ENCODE measurements at places on chromosomes 5 and 9.

- DNase-seq: no peak
These were observed 2.8 kb downstream of the MCCC2 start for GRCh38 chr5:71589903-71590302.

DNA sequence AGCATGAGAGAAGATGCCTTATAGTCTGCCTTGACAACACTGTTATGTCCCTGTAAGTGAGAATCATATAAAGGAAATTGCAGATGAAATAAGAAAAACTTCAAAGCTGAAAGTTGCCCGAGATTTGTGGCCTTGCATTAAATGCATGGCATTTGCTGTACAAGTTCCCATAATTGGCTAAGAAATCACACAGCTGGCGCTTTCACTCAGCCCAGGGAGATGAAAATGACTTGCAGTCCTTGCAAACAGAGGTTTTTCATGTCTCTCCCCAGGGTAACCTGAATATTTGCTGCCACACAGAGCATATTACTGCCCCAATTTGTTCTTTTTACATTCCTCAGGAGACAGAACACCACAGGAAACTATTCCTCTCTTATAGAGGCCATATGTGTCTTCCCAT, 174.8 kb downstream of the FAM114A2 start:
- no peak for DNase-seq

DNA sequence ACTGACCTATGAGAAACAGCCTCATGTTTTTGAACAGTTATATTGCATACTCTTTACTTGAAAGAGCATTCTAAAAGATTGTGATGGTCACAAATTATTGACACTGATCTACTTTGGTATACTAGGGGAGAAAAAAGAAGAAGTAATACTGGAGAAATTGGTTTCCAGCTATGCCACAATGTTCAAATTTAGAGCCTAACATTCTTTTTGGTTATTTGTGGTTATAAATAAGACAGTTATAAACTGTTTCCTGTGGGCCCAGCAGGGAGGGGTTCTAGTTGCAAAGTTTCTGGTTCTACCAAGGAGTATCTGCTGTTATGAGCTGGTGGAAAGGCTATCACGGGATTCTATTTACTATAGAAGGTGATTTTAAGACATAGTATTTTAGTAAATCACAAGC, 4.8 kb downstream of the CWC27 start:
- no peak for DNase-seq

DNA sequence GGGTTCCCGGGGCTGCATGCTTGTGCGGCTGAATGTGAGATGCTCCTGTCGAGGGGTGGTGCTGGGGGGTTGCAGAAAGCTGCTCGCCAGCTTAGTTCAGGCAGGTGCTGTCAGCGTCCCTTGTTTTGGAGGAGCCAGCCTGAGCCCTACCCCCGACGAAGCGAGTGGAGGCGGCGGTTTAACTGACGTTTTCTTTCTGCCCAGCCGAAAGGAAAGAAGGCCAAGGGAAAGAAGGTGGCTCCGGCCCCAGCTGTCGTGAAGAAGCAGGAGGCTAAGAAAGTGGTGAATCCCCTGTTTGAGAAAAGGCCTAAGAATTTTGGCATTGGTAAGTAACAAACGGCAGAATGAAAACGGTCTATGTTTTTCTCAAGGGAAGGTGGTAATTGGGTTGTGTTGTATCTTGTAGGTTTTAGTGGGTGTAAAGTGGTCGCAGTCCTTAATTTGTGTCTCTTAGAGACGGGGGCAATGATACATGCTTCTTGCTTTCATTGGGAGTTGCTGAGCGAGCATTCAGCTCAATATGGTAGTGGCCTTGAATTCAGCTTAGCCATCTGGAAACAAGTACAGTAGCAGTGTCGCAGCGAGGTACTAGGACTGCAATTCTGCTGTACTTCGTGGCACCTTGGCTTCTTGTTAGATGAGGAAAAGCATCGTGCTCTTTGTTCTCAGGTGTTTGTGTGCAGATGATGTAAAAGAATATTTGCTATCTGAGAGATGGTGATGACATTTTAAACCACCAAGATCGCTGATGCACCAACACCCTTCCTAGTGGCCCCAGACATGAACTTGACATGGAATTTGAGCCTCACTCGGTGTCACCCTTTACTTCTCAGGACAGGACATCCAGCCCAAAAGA, 928 bp downstream of the RPL7A start:
- no peak for DNase-seq

GRCh38 chr5:155952486-155953089, 374.4 kb upstream of the SGCD start:
- no peak for DNase-seq

DNA sequence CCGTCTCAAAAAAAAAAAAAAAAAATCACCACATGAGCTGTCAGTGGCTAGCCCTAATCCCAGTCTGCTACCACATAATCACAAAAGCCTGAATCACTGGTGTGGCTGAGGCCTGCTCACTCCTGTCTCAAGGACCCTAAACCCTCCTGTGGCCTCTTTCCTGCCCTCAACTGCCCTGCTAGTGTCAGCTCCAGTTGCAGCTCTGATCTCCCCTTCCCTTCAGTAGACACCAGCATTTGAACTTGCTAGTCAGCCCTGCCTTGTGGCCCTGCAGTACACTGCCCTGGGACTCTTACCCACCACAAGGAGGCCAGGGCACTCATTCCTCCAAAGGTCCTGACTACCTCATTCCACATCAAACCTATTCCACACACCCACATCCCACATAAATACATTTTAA, 9.5 kb upstream of the P4HA2 start:
- no peak for DNase-seq

DNA sequence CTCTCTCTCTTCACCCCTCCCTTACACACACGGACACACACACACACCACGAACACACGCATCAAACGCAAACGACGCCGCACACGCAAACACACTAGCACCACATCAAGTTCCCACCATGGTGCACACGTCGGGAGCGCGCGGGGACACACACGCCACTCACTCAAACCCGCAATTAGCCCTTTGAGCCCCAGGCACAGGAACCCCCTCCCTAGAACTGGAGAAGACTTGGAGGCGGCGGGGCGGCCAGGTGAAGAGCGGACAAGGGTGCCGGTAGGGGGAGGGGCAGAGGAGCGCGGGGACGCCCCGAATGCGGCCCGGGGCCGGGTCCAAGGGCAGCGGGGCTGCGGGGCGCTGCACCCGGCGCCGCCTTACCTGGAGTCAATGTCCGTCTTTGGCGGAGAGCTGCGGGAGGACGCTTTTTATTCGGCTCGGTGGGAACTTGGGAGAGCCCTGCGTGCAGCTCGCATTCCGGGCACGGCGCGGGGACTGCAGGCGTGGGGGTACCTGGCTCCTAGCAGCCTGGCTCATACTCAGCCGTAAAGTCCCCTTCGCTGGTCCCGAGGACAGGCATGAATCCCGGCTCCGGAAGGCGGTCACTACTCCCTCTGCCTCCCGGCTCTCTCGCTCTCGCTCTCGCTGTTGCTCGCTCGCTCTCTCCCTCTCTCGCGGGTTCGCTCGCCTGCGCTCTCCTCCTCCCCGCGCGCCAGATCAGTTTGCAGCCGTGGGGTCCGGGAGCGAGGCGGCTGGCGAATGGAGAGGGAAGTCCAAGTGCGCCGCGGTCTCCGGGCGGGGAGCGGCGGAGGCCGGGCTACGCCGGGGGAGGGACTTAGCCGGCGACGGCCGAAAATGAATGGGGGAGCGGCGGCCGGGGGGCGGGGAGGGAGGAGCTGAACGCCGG, at the start of gene BRINP1:
BRINP1 (minus strand) TSS at position 755 of the 901 bp plus-strand sequence. CDS start 56,080 bp downstream, outside the sequence.
- no peak for DNase-seq

- no peak for DNase-seq
These were observed 591.7 kb upstream of the PTPRD start for GRCh38 chr9:11204521-11204920.

DNA sequence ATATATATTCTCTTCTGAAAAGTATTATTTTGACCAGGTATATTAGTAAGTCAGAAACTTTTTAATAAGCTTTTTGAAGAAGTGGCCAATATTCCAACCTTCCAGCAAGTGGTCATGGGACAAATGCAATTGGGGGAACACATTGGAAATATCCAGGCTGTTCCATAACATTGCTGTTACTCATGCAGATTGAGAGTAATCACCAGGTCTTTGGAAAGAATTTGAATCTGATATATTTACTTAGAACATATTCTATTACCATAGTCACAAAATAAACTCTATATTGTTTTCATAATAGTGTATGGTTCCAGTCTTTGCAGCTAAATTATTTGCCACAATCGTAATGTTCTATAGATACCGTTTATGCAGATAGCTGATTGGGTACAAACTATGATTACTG, 102.8 kb downstream of the TAF11L14 start:
- DNase-seq: no peak

DNA sequence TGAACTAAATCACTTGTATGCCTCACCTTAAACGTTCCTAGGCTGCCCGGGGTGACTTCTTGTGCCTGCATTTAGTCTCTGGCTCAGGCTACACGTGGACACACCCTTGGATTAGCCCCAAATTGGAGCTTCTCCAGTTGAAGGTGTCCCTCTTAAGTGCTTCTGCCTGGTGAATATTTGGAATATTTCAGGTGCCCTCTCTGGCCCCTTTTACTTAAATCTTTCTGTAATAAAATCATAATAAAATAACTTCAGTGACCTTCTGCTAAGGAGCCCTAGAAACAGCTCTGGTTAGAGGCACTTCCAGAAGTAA, 74.3 kb upstream of the KLF9 start:
- DNase-seq: no peak

GRCh38 chr9:120526534-120526933, 53.4 kb downstream of the CDK5RAP2 start:
- no peak for DNase-seq

- DNase-seq: no peak
These were observed 115.1 kb upstream of the MTAP start for GRCh38 chr9:21687351-21687750.

DNA sequence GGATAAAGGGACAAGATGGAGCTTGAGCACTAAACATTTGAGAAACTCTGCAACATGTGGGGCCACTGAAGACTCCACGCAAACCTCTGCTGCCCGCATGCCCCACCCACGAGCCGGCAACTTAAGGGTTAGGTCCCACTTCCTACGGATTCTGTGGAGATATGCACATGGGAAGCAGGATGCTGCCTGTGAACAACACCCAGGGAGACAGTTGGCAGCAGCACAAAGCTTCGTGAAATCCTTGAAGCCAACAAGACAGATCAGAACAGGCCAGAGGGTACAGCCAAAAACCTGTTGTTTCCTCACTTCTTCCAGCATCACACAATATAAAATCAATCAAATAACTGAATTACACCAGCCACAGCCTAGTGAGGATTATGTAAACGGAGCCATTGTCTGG, 270.4 kb downstream of the ENC1 start:
- DNase-seq: no peak

- no peak for DNase-seq
These were observed 4.5 kb upstream of the EGFL7 start for GRCh38 chr9:136657974-136658848.

GRCh38 chr5:140151144-140152021, 23.6 kb upstream of the CYSTM1 start:
- DNase-seq: no peak

GRCh38 chr9:7988644-7989280, 189.2 kb upstream of the DMAC1 start:
- no peak for DNase-seq

DNA sequence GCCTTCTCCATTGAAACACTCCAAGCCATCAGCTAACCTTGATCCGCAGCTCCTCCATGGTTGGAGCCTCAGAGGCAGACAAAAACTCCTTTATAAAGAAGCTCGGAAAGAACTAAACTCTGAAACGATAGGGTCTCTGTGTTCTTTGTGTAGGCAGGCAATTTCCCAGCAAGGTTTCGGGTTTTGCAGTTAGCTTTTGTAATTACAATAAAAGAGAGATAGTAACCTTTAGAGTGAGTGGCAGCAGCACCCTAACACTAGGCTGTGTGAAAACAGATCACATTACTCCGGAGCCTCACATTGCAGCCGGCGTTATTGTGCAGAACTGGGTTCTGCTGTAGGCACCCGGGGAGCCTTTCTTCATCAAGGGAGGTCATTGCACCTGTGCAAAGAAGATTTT, 115.8 kb upstream of the MAP3K1 start:
- DNase-seq: no peak

DNA sequence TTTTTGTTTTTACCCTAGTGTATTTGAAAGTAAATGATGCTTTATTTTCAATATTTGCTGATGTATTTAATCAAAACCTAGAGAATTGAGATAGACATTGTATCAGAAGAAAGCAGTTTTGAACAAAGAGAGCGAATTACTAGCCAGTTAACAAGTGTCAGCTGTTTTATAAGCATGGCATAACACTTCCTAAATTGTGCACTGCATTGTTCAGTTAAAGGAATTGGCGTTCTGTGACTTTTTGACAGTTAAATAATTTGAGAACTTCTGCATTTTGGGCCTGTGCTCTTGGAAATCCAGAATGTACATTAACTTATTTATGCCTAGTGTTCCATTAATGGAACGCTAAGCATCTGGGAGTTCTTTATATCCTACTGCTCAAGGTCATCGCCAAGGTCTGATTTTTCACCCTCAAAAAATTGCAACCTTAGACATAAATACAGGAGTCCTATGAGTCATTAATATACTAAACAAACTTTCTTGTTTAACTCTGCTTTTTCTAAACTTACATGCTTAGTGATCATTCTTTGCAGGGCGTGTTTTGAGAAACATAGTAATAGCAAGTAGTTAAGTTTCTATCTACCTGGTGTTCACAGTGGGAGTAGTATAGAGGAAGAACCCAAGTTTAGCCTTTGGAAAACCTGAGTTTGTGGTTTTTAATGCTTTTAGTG, 31.1 kb downstream of the RASA1 start:
- no peak for DNase-seq

GRCh38 chr5:135356522-135357318, 42.3 kb downstream of the MACROH2A1 start:
- DNase-seq: no peak

- DNase-seq: no peak
These were observed 44.3 kb downstream of the PTPDC1 start for GRCh38 chr9:94128580-94128979.

DNA sequence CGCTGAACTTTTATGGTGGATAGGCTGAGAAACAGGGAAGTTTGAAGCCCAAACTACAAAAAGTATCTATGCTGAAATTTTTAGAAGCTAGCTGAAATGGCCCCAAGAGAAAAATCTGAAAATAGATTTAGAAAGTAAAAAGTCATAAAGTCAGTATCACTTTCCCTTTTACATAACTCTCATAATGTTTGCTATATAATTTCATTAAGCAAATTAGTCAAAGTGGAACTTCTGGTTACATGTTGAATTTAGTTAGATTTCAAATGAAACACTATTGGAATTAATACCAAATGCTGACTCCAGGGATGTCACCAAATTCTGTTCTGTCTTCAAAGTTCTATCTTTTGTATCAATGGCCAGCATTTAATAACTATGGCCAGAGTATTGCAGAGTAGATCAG, 126.9 kb downstream of the TTC39B start:
- DNase-seq: no peak

DNA sequence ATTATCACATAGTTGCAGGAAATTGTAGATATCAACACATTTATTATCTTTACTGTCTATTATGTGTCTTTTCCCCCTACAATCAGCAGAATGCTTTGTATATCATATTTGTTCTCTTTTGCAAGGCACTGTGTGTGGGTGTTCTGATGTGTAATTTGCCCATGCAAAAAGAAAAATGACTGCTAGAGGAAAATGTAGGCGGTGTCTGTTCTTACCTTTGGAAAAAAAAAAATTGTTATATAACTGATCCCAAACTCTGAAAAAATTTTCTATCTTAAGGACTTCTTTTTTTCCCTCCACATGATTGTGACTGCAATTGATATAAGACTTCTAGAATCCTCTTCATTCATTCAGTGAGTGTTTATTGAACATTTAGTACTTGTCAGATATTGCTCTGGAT, 24.5 kb downstream of the MRPS30 start:
- DNase-seq: no peak

- DNase-seq: no peak
These were observed 152.6 kb upstream of the MSX2 start for GRCh38 chr5:174571662-174572397.
